Activated CD4-positive, alpha-beta T cell treated with anti-CD3 and anti-CD28 coated beads, Interleukin-2, Interleukin-6, amounts not matched to agents 100 ng/mL and 50 ng/mL, durations not matched to agents 16 hours and 8 hours (primary cell): ENCODE measurements at places on chromosomes 1 and 21.

DNA sequence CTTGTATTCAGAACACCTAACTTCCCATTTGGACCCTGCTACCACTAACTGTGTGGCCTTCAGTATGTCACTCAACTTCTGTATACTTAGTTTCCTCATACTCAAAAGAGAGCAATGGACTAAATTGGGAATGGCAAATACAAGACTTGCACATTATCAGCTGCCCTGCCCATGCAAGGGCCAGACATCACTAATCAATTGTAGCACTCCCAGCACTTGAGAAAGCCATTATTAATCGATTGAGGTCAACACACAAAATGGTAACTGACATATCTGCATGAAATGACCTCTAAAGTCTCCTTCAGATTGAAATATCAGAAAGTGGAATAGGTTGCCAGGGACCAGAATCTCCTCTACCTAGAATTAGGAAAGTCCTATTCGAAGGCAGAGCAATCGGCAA lies 59.2 kb downstream of the MT1HL1 start:
- no peak for DNase-seq

DNA sequence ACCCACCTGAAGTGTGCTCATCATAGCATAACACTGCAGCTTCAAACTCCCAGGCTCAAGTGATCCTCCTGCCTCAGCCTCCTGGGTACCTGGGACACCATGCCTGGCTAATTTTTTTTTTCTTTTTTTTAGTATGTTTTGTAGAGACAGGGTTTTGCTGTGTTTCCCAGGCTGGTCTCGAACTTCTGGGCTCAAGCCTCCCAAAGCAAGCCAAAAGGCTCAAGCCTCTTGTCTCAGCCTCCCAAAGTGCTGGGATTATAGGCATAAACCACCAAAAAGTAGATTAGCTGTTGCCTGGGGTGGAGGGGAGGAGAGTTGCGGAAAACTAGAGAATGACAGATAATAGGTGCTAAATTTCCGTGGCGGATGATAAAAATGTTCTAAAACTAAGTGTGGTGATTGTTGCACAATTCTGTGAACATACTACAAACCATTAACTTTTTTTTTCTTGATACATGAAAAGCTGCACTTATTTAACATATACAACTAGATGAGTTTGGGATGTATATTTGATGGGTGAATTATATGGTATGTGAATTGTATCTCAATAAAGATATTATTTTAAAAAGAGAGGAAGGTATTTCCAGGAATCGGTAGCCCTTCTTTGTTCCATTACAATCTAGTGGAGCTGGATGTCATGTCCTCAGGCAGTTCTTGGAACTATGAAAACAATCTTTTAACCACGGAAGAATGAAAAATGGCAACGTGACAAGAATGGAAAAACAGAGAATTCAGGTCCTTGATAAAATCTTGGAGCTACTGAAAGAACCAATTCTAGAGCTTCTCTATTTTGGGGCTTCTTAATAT lies 27.3 kb upstream of the MED18 start:
- no peak for DNase-seq

DNA sequence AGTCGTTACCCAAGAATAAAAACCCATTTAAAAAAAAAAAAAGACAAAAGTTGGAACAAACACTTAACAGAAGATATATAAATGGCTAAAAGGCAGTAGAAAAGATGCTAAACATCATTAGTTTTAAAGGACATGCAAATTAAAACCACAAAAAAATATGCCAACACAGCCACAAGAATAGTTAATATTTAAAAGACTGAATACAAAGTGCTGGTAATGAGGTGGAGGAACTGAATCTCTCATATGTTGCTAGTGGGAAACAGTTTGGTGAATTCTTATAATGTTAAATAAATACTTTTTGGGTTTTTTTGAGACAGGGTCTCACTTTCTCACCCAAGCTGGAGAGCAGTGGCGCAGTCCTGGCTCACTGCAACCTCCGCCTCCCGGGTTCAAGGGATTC lies 10.0 kb downstream of the LRRC40 start:
- DNase-seq = no peak

DNA sequence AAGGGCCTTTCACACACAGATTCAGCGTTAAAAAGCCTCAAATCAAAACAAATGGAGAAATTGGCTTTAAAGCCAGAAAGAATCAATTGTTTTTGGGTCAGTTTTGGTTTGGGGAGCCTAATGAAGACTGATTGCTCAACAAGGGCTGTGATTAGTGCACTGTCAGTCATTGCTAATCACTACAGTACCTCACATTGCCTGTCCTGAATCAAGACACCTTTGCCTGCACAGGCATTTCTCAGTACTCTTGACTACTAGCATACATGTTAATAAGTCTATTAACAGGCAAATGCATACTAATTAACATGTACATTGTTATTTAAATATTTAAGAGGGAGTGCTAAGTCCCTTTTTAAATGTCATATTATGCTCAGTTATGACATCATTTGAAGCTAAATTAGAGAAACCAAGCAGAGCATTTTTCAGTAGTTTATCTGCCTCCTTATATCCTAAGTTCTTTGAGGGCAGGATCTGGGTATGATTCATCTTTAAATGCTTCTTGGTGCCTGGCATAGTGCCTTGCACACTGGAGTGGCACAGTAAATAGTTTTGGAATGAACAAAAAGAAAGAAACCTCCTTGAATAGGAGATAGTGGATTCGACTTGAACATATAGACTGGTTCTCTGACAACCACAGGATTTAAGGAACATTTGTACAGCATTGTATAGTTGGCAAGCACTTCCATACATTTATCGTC lies 25.8 kb upstream of the CCN1 start:
- no peak for DNase-seq

DNA sequence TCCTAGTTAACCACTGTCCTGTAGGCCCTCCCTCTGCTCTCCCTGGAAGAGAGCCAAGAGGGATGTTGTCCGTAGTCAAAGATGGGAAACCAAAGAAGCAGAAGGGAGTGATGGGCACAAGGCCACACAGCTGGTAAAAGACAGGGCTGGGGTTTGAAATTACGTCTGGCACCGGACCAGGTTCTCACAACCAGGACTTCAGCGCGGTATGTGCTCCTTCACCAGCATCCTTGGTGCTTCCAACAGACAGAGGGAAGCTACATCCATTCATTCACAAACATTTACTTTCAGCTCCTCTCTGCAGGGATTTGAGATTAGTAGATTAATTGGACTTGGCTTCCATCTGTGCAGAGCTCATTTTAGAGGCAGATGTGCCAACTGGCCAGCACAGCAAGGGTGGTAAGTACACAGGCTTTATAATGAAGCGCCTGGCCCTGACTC lies 191.2 kb downstream of the TRABD2B start:
- DNase-seq = no peak

DNA sequence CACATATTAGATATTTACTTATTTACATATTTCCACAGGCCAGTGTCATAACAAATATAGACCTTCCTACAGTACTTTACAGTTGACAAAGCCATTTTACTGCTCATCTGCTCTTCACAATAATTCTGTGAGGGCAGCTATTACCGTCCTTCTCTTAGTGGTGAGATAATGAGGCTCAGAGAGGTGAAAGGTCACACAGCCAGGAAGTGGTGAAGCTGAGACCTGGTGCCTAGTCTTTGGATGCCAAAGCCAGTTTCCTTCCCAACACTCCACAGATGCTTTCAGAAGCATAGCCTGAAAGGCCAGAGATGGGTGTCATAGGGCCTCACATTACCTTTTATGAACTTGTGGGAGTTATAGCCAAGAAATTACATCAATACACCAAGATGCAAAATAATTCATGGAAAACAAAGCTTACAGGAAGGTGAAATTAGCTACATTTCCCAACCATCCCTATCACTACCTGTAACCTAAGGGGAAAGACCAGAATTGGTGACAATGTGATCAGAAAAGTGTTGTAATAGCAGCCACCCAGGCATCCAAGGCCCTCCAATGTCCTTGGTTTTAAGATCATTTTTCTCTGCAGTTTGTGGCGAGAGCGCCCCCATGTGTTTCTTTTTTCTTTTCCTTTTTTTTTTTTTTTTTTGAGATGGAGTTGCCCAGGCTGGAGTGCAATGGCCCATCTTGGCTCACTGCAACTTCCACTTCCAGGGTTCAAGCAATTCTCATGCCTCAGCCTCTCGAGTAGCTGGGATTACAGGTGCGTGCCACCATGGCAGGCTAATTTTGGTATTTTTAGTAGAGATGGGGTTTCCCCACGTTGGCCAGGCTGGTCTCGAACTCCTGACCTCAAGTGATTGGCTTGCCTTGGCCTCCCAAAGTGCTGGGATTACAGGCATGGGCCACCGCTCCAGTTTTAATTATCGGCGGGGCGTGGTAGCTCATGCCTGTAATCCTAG lies 26.5 kb upstream of the RPL11 start:
- DNase-seq = peak; percentile 23

GRCh38 chr1:202662081-202662480 lies 48.2 kb downstream of the SYT2 start:
- no peak for DNase-seq

DNA sequence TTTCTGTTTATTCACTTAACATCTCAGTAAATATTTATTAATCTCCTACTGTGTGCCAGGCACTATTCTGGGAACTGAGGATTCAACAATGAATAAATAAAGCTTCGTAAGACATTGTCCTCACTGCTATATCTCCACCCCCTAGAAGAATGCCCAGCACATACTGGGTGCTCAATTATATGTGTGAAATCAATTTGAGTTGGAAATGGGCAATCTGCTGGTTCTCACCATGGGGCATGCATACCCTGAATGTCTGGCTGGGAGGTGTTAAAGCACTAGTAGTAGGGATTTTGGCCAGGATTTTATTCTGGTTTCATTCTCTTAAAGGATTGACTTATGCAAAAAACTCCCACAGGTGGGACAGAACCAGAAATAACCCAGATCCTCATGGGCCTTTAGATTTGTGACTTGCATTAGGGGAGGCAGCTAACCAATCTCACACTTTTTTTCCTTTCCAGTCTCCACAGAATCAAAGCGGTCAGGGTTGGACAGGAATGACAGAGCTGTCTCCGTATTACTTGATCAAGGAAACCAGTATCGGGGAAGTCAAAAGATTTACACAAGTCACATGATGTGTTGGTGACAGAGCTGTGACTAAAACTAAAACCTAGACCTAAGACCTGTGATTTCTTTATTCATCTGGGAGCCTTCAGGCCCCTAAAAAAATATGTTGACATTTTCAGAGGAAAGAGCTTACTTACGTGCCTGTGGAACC lies 12.8 kb downstream of the GFI1 start:
- peak; percentile 91 for DNase-seq

GRCh38 chr1:234861761-234862160 lies 251.8 kb upstream of the IRF2BP2 start:
- DNase-seq = no peak

DNA sequence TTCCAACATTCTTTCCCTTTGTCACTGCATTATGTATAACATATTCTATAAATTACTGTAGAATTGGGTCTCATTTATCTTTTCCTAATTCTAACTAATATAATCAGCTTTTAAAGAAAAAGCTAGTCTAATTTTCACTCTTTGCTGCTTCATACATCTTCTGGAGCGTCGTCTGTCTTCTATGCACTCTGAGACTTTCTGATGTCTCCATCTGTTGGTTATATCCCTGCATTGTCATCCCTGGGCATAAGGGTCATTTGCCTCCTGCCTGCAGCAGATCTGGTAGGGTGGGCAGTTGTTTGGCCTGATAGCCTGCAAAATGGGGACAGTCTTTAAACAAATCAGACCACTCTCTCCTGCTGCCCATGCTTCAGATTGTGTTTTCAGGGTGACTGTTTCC lies 40.8 kb upstream of the DYNLT5 start:
- no peak for DNase-seq

- no peak for DNase-seq
These were observed 248.8 kb upstream of the USP24 start for GRCh38 chr1:55463814-55464475.

DNA sequence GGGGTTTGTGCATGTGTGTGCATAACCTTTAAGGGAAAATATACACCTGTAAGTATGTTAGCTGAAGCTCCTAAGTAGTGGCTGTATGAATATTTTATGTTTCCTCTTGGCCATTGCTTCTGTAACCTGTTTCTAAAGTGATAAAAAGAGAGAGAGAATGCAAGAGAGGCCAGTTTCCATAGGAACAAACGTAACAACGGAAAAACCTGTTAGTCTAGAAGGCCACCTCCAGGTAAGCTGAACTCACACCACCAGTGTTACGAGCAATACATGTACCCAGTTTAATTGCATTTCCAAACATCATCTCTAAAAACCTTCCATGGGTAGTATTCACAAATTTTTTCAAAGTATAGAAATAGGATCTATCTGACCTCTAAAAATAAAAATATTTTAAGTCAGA lies 63.1 kb downstream of the PLPPR4 start:
- DNase-seq = no peak

DNA sequence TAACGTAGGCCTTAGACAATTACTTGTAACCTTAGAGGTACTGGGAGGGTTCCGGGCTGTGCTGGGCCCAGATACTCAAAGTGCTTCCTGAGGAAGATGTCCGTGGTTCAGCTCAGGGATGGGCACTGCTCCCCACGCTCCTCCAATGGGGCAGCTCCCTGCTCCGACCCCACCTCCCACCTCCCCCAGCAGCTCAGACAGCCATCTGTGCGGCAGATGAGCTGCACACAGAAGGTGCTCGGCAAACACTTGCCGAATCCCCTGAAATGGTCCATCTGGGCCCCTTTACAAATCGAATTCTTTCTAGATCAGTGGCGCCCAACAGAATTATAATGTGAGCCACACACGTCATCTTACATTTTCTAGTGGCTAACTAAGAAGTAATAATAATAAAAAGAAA lies 242.4 kb upstream of the RAB4A start:
- DNase-seq = no peak

DNA sequence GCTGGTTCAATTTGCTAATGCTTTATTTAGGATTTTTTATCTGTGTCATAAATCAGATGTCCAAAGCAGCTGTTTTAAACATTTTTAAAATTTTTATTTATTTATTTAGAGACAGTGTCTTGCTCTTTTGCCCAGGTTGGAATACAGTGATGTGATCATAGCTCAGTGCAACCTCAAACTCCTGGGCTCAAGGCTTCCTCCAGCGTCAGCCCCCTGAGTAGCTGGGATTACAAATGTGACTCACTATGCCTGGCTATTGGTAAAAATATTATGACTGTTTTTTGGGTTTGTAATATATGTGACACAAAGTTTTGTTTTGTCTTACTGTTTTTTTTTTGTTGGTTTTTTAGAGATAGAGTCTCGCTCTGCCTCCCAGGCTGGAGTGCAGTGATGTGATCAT lies 11.8 kb downstream of the ZBED6 start:
- DNase-seq = no peak

- peak; percentile 34 for DNase-seq
These were observed 760 bp upstream of the NPHP4 start for GRCh38 chr1:5992814-5993555.

DNA sequence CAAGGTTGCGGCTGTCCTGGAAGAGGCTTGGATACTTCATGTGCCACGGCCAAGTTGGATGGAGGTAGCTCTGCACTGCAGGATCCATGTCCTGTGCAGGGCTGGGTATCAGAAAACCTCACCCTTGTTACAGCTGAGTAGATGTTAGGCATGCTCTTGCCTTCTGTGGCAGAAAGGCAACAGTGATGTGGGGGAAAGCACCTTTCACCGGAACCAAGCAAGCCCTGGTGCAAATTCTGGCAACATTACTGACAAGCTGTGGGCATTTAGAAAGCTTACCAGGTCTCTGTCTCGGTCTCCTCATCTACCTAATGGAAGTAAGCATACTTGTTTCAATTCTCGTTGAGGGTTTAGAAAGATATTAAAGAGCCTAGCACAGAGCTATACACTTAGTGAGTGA lies 14.5 kb upstream of the CDCA8 start:
- no peak for DNase-seq

GRCh38 chr1:210779269-210779668 lies 354.7 kb downstream of the KCNH1 start:
- no peak for DNase-seq
